H7 (cell line): ENCODE measurements at places on chromosomes 7 and 10. TPM values are rescaled to one million over a fixed set of nuclear protein-coding genes. Genes with fewer than 3 reads are reported as not detected.

NAT16 gene
- 0.30 and 0.59 TPM in 2 replicates for total RNA-seq

DNA sequence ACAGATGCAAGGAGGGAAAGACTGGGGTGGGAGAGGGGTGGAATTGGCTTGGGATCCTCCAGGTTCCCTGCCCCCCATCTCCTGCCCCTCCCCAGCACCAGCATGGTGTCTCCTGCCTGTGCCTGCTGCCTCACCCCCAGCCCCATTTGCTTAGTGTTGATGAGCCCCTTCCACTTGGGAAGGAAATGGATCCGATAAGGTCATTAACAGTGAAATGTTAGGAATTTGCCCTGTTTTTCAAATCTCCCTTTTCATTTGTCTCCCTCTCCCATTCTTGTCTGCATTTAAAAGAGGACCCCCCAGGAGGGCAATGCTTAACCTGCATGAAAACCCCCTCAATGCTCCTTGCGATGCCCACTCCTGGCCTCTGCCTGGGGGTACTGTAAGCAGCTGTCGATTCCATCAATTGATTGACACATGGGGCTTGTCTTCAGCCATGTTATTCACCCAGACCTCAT is 51.5 kb downstream of the HK1 start:
- peak; percentile 78 for DNase-seq

HOXA3 gene
- not detected in 2 replicates for total RNA-seq

DNA sequence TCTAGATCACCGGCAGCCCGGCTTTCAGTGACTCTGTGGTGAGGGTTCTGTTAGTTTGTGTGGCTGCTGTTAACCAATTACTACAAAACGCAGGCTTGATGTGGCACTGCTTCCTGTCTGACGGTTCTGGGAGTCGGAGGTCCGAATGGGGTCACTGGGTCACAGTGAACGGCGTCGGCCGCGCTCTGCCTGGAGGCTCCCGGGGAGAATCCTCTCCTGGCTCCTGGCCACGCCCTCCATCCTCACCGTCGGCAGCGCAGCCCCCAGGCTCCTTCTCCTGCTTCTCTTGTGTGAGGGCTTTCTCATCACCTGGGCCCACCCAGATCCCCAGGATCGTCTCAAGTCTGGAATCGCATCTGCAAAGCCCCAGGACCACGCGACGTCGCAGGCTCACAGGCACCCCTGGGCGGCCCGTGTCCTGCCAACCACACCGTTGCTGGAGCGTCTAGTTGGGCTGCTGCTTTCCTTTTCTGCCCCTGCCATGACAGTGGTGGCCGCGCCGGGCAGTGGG is 31.8 kb upstream of the NKX6-2 start:
- no peak for DNase-seq

DNA sequence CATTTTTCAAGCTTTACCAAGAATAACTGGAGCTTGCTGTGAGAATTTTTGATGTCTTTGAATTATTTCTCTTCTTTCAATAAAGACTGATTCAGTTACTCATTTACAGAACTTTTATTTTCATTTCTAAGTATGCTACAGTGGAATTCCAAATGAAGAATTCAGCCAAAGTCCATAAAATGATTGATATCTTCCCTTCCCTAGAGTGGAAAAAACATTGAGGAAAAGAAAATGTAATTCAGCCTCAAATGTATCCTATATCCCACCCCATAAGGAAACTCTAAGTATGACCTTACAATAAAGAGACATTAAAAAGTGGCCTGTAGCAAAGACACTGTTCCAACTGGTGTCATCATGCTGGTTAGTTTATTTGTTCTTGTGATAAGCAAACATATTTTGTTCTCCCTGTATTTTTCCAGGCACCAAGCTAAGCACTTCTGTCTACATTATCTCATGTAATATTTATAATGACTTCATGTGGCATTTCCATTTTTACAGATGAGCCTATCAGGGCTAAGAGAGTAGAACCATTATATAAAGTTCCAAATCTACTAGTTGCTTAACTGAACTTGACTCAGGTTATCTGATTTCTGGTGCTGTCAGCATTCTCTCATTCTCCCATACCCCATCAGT is 450.4 kb downstream of the NEBL start:
- no peak for DNase-seq

- no peak for DNase-seq
These were observed 22.3 kb downstream of the DLG5 start for GRCh38 chr10:77904100-77904840.

- no peak for DNase-seq
These were observed 67.3 kb downstream of the AFAP1L2 start for GRCh38 chr10:114336823-114337509.

- DNase-seq, result no peak
These were observed 19.0 kb upstream of the CAPZA2 start for GRCh38 chr7:116843378-116843777.

SPDYE5 gene
- not detected in 2 replicates for total RNA-seq

- DNase-seq, result no peak
These were observed 211.6 kb downstream of the SFMBT2 start for GRCh38 chr10:7199152-7199760.

TRIM73 gene
- total RNA-seq, result 1.4 and 5.7 TPM in 2 replicates

AKR1C3 gene
- 1.00 and 2.6 TPM in 2 replicates for total RNA-seq

- no peak for DNase-seq
These were observed 280.2 kb upstream of the PITRM1 start for GRCh38 chr10:3452683-3453361.

DNA sequence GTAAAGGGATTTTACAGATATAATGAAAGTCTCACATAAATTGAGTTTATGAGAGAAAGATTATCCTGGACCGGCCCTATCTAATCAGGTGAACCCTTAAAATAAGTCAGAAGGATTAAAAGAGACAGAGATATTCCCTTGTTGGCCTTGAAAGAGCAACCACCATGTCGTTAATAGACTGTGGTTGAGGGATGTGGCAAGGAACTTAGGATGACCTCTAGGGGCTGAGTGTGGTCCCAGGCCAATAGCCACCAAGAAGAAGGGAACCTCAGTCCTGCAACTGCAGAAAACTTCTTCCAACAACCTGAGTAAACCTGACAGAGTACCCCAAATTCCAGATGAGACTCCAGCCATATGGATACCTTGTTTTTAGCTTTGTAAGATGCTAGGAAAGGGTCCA is 121.5 kb downstream of the POLR1F start:
- DNase-seq, result peak; percentile 9

BTBD16 gene
- 0.15 and 0.42 TPM in 2 replicates for total RNA-seq

DNA sequence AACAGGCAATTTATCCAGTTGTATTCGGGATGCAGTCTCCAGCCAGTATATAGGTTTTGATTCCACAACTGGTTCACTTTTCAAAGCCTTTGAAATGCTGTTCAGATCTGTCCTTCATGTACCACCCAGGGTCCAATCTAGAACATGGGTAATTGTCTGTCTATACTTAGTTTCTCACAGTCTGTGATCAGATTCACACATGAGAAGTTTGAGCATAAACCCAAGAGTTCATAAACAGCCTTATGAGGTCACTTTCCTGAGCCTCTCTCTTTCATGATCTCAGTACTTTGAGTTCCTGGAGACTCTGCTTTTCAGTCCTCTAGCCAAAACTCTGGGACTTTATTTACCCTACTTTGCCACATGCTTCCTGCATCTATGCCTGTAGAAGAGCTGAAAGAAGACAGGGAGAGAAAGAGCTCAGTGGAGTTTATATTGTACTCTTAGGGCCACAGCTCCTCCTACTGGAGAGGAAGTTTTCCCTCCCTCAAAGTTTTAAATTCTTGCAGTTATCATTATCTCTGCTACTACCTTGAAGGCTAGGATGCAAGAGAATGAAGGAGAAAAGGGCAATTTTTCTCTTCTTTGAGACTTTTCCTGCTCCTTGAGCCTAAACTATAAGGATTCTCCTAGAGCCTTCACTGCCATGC is 172.0 kb downstream of the ZEB1 start:
- DNase-seq, result peak; percentile 18

GRCh38 chr10:75250934-75251333 is 15.2 kb upstream of the COMTD1 start:
- DNase-seq, result no peak

GRCh38 chr7:133699386-133699785 is 427.8 kb upstream of the LRGUK start:
- DNase-seq, result no peak

DNA sequence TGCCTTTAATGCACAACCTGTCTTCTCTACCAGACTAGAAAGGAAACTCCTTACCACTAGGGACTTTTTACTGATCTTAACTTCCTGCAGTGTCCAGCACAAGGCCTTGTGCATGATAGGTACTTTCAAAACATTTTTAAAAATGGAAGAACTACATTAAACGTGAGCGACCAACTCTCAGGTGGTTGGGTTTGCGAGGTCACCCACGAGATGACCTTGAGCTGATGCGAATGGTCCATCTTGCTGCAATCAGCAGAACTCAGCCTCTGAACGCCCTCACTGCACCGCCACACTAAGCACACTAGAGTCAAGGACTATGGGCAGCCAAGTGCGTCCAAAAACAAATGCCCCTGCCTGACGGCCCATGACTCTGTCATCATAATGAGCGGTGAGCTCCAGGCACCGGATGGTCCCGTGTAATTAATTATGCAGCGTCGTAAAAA is 34.9 kb upstream of the PTF1A start:
- DNase-seq, result no peak

GRCh38 chr10:478471-479245 is 210.8 kb downstream of the DIP2C start:
- no peak for DNase-seq

DNA sequence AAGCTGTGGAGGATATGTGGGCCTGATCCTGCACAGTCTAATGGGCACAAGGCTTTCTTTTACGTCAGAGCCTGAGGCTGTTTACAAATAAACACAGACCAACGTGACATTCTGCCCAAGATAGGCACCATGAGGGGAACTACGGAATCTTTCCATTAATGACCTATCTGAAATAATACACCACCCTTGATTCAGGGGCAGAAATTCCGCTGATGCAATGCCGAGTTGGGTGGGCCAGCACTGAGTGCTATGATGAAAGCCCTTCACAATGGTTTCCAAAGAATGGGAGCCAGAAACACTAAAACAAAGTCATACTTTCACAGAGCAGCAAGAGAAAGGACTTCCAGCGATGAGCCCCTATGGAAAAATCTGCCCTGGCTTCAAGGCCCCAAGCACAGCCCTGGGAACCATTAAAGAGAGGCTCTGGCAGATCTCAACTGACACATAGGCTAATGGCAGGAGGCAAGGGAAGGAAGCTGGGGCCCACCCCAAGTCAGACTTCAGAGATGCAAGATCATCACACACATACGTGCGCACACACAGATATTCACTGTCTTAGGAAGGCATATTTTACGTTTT is 72.2 kb upstream of the DLX6 start:
- no peak for DNase-seq

GRCh38 chr7:95303013-95303905 is 21.1 kb downstream of the PON1 start:
- no peak for DNase-seq

SPDYE2B gene
- not detected in 2 replicates for total RNA-seq

DNA sequence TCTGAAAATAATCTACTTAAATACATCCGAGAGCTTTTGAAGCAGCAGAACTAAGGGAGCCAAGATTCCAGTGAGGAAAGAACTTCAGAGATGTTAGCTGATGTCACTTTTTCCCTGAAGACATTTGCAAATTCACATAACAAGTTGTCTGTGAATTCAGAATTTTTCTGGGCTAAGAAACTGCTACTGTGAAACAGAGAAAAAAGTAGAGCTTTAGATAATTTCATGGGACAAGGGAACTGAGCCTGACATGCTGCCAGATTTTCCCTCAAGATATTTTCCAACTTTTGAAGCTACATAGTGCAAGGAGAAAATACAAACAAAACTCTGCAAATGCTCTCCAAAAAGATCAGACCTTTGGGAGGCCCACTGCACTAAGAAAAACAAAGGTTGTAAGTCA is 484.2 kb downstream of the ANKRD7 start:
- no peak for DNase-seq

FAM131B gene
- 11.9 and 16.9 TPM in 2 replicates for total RNA-seq

LLCFC1 gene
- total RNA-seq, result not detected in 2 replicates

GRCh38 chr7:101746314-101746713 is 71.1 kb upstream of the CUX1 start:
- DNase-seq, result no peak

DNA sequence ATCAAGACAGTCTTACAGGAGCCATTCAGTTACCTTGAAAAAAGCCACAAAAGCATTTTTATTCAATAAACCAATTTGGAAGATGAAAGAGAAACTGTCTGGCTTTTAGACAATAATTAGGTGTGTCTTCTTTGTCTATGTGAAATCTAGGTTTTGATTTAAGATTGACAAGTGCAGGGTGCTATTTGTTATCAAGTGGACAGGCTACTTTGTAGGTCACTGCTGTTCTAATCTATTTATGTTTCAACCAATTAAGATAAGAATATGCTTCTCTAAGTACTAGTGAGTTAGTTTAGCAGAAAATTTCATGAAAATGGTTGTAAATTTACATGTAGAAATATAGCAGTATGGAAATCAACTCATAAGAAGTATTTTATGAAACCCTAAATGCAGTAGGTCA is 177.5 kb downstream of the CACNA2D1 start:
- DNase-seq, result no peak

SSBP1 gene
- total RNA-seq, result 165 and 173 TPM in 2 replicates

DNA sequence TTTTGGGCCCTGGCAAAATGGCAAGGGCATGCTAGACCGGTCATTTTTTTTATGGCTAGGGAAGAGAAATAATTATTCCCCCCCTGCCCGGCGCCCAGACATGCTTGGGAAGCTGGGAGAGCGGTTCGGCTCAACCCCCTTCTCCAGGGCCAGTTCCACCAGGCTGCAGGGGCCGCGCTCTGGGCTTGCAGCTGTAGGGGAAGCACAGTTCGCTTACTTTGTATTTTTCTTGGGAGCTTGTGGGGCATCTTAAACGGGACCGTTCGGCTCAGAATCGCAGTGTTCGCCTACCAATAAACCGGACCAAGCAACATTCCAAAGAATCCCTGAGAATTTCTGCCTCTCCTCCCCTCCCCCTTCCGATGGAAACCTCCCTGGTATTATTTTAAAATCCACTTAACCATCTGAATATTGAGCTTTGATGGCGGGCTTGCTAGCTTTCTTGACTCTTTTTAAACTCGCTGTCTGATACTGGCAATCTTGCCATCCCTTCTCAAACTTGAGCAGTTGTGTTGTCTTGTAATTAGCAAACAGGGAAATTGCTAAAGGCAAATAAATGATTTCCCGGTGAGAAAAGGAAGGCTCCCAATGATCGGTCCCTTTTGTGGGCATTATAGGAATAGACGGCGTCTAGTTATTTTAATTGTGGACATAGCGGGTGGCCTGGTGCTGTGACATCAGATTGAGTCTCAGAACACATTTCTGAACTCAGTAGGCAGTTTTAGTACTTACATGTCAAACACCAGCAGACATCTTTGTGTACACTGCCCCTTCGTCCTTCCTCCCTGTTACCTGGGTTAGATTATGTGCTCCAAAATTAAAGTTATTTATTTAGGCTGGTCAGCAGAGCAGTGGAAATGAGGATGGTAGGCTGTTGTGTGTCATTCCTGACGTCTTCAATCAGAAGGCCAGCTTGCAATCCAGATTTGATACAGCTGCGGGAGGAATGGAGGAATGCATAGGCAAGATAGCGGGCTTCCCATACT is 3.4 kb downstream of the TCF7L2 start:
- peak; percentile 23 for DNase-seq
